NCI-H2227 treated with DMSO at 0.1 percent for 48 hours (cell line): ENCODE measurements at places on chromosomes 7 and 10.
A peak's percentile ranks its signal among the peaks of the same experiment; 100 is the strongest.

DNA sequence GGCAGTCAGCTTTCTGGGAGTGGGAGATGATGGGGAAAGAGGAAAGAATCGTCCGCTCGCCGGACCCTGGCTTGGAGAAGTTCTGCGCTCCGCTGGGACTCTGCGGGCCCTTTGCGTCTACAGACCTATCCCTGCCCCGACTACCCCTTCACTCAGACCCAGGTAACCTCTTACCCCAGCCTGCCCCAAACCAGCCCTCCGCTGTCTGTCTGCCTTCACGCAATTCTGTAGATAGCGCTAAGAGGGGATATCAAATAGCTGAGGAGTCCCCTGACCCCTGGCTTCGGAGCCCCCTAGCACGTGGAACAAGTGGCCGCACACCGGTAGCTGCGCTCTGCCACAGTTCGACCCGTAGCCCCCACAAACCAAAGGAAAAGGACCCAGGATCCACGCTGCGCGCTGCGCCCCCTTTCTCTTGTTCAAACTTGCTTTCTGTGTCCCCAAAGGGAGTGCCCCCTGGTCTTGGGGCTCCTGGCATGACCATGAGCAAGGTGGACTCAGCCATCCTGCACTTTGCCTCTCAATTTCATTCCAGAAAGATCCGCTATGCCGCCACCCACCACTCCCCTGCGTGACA lies 7.0 kb downstream of the HOXA4 start:
- no peak for DNase-seq

- DNase-seq, result no peak
These were observed 14.1 kb upstream of the SUN1 start for GRCh38 chr7:818031-818699.

DNA sequence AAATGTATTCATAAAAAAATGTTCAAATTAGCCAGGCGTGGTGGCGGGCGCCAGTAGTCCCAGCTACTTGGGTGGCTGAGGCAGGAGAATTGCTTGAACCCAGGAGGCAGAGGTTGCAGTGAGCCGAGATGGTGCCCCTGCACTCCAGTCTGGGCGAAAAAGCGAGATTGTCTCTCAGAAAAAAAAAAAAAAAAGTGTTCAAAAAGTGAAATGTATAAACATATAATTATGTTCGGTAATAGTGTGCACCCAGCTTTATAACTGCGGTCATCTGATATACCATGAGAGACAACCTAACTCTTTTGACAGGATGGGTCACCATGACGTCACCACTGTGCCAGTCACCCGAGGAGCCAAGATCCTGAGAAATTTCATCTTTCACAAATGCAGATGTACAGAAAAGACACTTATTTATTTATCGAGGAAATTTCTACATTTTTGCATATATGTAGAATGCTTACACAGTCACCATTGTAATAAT lies 594 bp upstream of the RP9 start:
- peak; percentile 9 for DNase-seq

DNA sequence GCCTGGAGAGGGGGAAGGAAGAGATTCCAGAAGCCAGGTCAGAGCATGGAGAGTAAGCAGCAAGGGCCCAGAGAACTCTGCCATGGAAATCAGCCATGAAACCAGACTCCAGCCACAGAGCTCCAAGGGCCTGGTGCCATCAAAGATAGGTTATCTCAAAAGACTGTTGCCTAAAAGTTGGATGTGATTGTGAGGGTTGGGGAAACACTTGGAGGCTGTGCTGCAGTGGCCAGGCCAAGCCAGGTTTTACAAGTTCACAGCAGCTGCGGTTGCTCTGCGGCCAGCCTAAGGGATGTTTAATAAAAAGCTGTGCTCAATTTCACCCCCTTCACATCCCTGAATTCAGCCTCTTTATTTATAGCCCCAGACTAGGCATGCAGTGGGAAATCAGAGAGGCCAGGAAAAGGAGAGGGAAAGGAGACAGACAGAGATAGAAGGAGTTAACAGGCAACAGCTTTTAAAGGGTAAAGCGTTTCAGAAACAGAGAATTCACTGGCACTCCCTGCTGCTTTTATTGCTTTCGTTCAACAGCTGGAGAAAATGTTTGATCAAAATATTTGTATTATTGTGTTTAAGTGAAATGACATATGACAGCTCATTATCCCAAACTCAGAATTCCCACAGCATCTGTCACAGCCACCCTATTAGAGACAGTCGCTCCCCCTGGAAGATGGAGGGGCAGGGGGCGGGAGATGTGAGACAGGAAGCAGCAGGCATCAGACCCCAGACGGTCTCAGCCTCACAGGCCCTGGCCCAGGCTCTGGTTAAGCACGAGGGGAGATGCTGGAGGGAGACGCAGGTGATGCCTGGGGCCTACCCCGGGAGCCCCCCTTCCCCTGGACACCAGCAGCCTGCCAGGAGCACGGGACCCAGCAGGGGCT lies 140.1 kb downstream of the GLI3 start:
- no peak for DNase-seq

DNA sequence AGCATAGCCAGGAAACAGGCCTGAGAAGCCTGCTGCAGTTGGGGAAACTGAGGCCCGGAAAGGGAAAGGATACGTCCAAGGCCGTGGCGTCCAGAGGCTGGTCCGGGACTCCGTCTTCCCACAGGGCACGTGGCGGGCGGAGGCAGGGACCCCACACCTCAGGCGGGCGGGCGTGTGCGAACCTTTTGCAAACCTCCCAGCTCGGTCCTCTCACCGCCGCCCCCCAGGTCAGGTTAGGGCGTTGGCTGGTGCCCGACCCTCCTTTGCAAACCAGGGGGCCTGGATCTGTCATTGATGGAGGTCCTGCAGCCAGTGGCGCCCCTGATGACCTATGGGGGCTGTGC lies 19.3 kb downstream of the FAM20C start:
- no peak for DNase-seq
